ENCODE measurements at places on chromosomes 13 and 19. TPM values are rescaled to one million over a fixed set of nuclear protein-coding genes. Genes with fewer than 3 reads are reported as not detected.

The TIMM29 gene
- polyA plus RNA-seq, result 39.4 TPM

The CD22 gene
- not detected for polyA plus RNA-seq

The LILRA1 gene
- polyA plus RNA-seq, result not detected

The IGFL3 gene
- not detected for polyA plus RNA-seq

The EHD2 gene
- polyA plus RNA-seq, result not detected

The GFY gene
- polyA plus RNA-seq, result not detected

The CD177 gene
- not detected for polyA plus RNA-seq

The ELOF1 gene
- polyA plus RNA-seq, result 38.0 TPM

The ACER1 gene
- 0.62 TPM for polyA plus RNA-seq

The WDFY2 gene
- 6.5 TPM for polyA plus RNA-seq

The CYP4F8 gene
- not detected for polyA plus RNA-seq

All from neural cell (in vitro differentiated cells).